ENCODE measurements at places on chromosomes 3 and 15. TPM values are rescaled to one million over a fixed set of nuclear protein-coding genes. Genes with fewer than 3 reads are reported as not detected.

GRCh38 chr3:149115114-149115513, 14.3 kb upstream of the HPS3 start:
- DNase-seq, result no peak

The LMAN1L gene
- total RNA-seq, result not detected

The SLC12A1 gene
- total RNA-seq, result not detected

GRCh38 chr3:181264486-181264885, 274.9 kb upstream of the DNAJC19 start:
- DNase-seq, result no peak

DNA sequence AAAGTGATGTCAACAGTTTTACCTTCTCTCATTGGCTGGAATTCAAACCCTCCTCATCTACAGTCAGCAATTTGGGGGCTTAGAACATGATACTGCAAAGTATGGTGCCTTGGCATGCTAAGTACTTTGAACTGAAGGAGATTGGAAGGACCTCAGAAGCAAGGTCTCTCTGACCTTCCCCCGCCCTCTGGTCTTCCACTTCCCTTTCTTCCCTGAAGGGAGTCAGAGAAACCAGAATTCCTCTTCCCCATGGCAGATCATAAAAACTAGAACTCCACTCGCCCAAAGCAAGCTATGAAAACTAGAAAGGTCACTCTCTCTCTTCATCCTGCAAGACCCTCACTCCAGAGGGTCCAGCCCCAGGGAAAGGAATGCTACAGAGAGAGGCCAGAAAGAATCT, 64.2 kb downstream of the CD200R1L start:
- DNase-seq, result no peak

The DNAJA4 gene
- 36.1 TPM for total RNA-seq

The BSN gene
- total RNA-seq, result 0.48 TPM

- DNase-seq, result no peak
These were observed 22.7 kb upstream of the UBXN7 start for GRCh38 chr3:196454935-196455334.

GRCh38 chr15:66895794-66896453, 169.5 kb upstream of the SMAD3 start:
- DNase-seq, result no peak

The ABTB1 gene
- 32.6 TPM for total RNA-seq

The MYL3 gene
- 5.6 TPM for total RNA-seq

GRCh38 chr15:64443747-64444621, 16.4 kb upstream of the ZNF609 start:
- DNase-seq, result no peak

DNA sequence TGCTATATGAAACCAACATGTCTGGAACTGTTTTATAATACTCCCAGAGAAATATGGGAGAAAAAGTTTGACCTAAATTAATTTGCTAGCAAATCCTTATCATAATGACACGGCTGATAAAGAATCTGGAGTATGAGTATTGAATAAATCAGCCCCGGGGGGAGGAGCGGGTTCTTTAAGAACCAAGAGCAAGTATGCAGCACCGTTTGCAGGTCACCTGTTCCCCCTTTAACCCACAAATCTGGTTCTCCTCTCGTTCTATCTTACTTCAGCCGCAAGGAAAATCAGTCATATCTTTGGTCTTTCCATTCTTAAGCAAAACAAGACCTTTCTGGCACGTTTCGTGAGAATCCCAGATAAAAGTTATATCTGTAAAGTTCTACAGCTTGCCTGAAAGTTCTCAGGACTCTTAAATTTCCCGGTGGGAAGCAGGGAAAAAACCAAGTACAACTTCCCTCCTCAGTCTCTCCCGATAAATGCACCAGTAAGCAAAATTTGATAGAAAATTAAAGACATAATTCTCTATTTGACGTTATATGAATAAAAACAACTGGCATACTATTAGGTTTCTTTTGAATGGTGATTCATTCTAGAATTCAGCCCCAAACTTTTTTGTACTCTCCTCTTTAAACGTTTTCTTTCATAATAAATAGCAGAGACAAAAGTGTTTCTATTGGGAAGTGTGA, 348.6 kb downstream of the ZBBX start:
- no peak for DNase-seq

DNA sequence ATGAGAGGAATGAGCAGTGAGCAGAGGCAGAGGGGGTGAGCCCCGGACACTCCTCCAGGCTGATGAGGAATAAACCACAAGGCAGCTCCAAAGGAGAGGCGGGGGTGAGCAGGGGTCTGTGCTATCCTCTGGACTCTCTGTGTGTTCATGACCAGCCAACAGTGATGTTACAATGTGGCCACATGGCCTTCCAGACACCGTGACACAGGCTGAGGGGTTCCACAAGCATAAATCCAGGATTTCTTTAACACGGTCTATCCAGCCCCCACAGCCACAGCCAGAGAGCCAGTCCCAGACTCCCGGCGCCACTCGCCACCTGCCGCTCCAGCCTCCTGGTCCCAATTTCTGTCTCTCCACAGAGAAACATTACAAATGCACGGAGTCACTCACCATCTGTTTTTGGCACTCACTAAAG, 24.4 kb downstream of the XXYLT1 start:
- DNase-seq, result no peak

GRCh38 chr15:51311510-51311909, 26.9 kb downstream of the CYP19A1 start:
- DNase-seq, result no peak
